ENCODE measurements at places on chromosomes 3 and 15.
A peak's percentile ranks its signal among the peaks of the same experiment; 100 is the strongest.

GRCh38 chr15:78345396-78346125, 5.4 kb downstream of the CRABP1 start:
- DNase-seq: no peak

DNA sequence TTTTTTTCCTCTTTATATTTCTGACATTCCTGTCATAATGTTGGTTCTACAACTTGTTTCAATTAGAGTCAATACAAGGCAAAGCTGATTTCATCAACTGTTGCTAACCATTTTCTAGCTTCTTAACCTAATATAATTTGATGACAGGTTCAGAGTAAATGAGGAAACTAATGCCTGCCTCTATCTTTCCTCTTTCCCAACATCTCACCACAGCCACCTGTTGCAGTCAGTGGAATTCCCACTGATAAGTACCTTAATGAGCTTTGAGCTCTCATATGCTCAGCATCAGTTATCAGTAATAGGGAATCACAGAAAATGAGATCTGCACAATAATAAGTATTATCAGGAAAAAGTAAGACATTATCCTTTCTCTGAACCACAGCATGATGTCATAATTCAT, 241.9 kb downstream of the MEIS2 start:
- DNase-seq: no peak

DNA sequence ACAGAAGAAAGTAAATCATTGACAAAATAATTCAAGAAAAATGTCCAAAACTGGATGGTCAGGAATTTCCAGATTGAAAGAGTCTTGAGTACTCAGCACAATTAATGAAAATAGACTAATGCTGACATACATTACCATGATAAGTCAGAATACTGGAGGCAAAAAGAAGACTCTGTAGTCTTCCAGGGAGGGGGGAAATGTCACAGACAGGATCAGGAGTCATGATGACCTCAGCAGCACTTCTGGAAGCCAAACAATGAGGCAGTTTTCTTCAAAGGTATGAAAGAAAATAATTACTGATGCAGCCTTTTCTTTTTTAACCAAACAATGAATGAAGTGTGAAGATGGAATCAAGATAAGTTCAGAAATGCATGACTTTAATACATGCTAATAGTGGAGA, 30.1 kb upstream of the SLC22A13 start:
- no peak for DNase-seq

DNA sequence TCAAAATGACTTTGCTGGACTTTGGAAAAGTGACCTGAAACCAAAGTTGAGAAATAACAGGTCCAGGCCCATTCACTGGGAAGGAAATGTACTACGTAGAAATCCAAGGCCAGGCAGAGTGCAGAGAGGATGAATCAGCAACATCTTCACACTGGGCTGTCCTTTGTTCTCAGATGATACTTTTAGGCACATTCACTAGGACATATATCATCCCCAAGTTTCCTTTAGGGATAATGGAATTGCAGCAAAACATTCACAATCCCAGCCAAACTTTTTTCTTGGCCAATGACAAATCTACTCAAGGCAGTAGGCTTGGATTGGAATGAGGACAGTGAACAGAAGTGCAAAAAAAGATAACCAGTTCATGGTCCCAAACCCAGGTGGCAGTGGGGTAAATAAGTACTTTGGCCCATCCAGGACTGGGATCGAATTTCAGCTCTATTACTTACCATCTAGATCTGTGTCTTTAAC, 75.1 kb downstream of the CLDN11 start:
- DNase-seq: no peak

- no peak for DNase-seq
Observed at GRCh38 chr3:67312155-67312554, 314.0 kb downstream of the KBTBD8 start.

- no peak for DNase-seq
Observed at GRCh38 chr3:60430205-60430604, 821.0 kb downstream of the FHIT start.

- peak; percentile 22 for DNase-seq
Observed at GRCh38 chr15:62482785-62483429, 317.8 kb upstream of the C2CD4B start.

DNA sequence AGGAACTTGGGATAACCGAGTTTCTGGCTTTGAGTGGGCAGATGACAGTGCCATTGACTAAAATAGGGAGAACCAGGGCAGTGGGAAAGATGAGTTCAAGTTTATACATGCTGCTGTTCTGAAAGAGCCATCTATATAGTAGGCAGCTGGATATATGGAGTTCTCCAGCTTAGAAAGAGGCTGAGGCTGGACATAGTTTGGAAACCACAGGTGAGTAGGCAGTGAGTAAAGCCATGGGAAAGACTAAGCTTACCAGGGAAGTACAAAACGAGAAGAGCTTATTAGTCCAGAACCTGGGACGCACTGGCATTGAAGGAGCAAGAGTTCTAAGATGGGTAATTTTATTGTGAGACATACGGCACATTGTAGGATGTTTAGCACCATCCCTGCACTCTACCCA, 54.2 kb downstream of the MSL2 start:
- DNase-seq: no peak

- no peak for DNase-seq
Observed at GRCh38 chr3:17494117-17494809, 248.2 kb downstream of the TBC1D5 start.

DNA sequence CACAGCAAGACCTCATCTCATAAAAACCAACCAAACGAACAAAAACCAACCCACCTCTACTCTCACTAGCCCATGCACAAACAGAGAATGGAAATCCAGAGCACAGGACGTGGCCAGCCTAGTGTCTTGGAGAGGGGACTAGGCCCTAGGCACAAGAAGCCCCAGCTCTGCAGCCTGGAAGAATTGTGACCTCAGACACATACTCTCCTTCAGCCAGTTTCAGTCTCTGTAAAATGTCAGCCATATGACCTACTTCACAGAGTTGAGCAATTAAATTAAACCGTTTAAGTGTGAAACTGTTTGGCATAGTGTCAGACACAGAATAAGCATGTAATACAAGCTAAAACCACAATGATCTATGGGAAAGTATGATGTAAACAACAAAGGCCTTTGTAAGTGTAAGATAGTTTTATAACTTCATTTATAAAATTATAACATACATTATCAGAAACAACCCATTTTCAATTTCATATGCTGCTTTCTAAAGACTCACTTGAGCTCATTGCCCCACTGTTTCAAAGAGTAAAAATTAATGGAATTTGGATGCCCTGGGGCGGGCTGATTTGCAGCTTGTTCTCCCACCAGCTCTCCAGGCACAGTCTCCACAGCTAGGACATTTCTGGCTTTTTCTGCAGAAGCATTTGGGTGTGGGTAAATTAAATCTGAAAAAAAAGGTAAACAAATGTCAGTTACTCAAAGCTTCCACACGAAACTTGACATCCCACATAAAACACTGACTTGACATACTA, 32.9 kb downstream of the TBC1D2B start:
- no peak for DNase-seq

DNA sequence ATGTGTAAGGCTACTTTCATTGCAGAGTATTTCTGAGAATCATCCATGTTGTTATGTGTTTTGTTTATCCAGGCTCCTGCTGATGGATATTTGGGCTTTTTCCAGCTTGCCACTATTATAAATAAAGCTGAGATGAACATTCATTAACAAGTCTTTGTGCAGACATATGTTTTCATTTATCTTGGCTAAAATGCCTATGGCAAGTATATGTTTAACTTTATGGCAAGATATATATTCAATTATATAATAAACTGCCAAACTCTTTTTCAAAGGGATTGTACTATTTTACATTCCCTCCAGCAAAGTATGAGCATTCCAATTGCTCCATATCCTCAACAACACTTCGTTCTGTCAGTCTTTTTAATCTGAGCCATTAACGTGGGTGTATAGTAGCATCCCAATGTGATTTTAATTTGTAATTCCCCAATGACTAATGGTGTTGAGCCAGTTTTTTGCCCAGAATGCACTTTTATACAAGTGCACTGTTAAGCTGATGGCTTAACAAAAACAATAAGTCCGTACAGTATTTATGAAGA, 452.4 kb downstream of the SHQ1 start:
- DNase-seq: no peak

DNA sequence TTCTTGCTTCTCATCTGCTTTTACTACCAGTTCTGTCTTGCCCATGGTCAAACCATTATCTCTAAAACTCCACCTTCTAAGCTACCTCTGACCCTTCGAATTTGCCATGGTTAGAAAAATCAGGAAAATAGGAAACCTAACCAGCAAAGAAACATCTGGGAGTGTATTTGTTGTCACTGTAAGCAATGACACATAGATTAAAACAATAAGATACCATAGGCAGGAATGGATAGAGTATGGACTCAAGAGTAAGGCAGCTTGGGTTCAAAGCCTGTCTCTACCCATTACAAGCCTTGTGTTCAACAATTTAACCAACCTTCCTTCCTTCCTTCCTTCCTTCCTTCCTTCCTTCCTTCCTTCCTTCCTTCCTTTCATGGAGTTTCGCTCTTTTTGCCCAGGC, 34.9 kb downstream of the CRTC3 start:
- no peak for DNase-seq

DNA sequence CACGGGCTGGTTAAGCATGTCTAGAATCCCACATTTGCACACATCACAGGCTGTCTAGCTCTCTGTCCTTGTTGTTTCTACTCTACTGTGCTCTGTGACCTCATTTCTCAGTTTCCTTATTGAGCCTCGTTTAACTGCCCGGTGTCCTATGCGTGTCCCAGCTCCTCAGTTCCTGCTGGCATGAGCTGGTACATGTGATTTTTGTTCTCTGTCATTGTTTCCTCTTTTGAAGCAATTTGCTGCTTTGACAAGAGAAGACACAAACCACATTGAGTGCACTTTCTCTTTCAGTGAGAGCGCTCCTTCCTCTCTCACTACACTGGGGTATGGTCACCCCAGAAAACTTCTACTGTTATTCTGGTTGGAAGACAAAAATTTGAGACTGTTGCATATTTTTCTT, 563.5 kb downstream of the PDCD6IP start:
- no peak for DNase-seq

GRCh38 chr15:87645723-87646122, 610.8 kb downstream of the NTRK3 start:
- no peak for DNase-seq

DNA sequence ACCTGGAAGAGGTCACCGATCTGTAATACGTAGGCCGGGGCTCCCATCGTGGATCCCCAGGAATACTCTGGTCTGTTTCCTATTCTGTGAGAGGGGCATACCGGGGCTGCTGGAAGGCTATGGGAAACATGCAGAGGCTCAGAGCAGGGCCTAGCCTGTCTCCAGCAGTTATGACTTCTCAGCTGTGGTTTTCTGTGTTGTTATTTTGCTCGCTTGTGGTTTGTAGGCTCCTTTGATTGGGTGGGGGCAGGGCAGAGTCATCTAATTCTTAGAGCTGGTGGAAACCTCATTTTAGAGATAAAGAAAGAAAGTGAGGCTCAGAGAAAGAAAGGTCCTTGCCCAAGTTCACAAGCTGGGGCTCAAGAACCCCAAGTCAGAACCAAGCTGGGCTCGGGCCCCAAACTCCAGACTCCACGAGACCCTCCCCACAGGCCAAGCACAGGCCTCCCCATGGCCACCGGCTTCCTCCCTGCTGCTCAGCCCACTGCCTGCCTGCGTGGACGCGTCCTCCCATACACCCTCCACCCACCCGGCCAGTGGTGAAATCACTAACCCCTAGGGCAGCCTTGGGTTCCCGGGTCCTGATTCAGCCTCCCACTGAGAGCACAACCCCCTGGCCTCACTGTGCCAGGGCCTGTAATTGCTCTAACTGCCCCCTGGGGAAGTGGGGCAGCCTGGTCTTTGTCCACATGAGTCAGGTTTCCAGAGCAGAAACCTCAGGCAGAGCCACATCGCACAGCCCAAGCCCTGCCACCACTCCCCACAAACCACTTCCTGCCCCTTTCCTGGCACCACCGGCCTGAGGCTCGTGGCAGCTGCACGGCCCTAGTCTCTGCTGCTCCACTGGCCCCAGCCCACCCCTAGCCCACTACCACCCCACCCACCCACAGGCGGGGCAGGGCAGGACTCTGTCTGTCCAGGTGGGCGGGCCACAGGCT, 270.8 kb downstream of the UACA start:
- DNase-seq: peak; percentile 78

GRCh38 chr3:95939235-95939809, 875.1 kb upstream of the EPHA6 start:
- no peak for DNase-seq

- no peak for DNase-seq
Observed at GRCh38 chr15:49686599-49686998, 65.8 kb downstream of the DTWD1 start.

GRCh38 chr3:33717616-33717865, 513 bp downstream of the CLASP2 start:
- DNase-seq: peak; percentile 29

DNA sequence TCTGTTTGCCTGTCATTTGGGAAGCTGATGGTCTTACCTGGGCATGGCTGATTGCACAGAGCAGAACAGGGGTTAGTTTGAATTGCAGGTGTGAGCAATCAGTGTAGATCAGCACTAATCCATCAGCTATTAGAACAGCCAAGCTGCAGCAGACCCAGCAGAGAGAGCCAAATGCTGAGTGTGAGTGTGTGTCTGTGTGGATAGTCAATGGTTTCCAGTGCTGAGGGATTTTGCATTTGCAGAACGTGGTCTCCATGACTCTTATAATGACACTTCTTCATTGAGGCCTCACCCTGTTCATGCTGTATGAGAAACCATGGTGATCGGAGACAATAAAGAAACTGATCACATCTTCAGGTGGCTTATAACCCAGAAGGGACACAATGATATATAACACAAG, 312.1 kb downstream of the SOX2 start:
- no peak for DNase-seq

- DNase-seq: no peak
Observed at GRCh38 chr3:135041601-135042000, 246.5 kb downstream of the EPHB1 start.

- no peak for DNase-seq
Observed at GRCh38 chr3:131708241-131708640, 205.5 kb upstream of the MRPL3 start.

GRCh38 chr3:11768604-11769003, 78.1 kb downstream of the TAMM41 start:
- DNase-seq: no peak

GRCh38 chr3:185983495-185984141, 45.8 kb upstream of the TRA2B start:
- DNase-seq: peak; percentile 26

DNA sequence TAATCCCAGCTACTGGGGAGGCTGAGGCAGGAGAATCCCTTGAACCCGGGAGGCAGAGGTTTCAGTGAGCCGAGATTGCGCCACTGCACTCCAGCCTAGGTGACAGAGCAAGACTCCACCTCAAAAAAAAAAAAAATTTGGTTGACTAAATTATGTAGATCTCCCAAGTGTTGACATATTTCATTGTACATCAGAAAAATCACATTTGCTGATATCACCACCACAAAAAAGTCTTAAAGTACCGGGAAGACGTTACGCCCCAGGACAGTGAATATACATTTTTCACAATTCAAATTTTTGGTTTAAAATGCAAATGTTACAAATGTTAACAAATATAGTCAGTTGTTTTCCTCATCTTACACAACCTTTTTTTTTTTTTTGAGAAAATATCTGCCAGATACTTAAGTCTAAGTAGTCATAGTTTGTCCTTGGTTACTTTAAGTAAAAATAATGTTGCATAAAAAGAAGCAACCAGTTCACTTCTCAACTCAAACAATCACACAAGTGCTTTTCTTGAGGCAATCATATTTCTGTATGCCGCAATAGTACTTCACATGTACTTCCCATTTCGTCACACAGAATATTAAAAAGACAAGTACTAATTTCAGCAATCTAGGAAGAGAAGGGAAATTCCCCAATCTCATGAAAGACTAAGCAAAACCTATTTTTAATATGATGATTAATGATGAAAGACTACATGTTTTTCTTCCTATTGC, 41.0 kb upstream of the TCF12 start:
- no peak for DNase-seq

GRCh38 chr15:80527406-80527805, 123.2 kb downstream of the ARNT2 start:
- no peak for DNase-seq

GRCh38 chr3:50237133-50237651, 1.2 kb downstream of the GNAI2 start:
- no peak for DNase-seq

Measured in stimulated activated CD8-positive, alpha-beta memory T cell treated with anti-CD3 and anti-CD28 coated beads, Interleukin-15, amount 100 ng/mL, for 48 hours (primary cell).